ENCODE measurements at places on chromosomes 7 and 10.

DNA sequence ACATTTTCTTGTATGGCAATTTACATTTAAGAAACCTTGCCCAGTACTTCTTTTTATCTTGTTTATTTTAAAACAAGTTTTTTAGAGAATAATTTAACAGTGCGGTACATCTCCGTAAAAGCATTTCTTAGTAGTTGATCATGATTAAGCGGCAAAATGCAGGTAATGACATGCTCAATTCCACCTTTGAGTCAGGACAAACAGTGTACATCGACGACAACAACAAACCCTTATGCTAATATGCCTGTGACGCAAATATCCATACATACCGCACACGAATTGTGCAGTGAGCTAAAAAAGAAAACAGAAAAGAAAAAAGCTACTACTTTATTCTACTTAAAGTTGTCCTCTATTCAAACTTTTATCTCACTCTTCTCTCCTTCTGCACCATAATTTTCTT lies 1.9 kb downstream of the MAGI2 start:
- H3K36me3 ChIP-seq = no peaks in the 10 kb centered on the region
- H3K4me1 ChIP-seq = peaks cover 56% of the 10 kb centered on the region
- peak overlapping the region; percentile 89 for H3K27ac ChIP-seq
- no peak for DNase-seq
- no peaks in the 10 kb centered on the region for H3K27me3 ChIP-seq

DNA sequence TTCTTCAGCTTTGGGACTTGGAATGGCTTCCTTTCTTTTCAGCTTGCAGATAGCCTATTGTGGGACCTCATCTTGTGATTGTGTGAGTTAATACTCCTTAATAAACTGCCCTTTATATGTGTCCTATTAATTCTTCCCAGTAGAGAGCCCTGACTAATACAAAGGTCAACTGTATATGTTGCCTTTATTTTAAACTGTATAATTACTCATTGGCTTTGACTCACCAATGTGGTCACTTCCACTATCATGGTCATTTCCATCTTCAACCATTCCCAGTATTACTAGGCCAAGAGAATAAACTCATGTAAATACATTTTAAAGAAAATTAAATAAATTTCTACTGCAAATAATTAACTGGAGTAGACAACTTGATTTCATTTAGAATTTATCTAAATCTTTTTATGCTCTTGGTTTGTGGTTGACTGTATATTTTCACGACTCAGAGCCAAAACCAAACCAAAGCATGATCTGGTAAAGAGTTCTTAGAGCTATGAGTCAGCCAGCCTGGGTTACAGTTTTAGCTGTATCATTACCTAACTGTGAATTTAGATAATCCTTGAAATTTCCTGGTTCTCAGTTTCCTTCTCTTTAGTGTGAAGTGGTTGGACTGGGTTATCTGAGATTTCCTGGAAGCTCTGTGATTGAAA lies 188.4 kb downstream of the PPP1R3A start:
- H3K36me3 ChIP-seq = no peaks in the 10 kb centered on the region
- H3K27me3 ChIP-seq = no peaks in the 10 kb centered on the region
- no peak for DNase-seq
- no peak overlapping the region for H3K4me3 ChIP-seq

GRCh38 chr10:97795886-97796285 lies 24.1 kb upstream of the SFRP5 start:
- no peak for DNase-seq
- peaks cover 3% of the 10 kb centered on the region for H3K4me1 ChIP-seq
- H3K4me3 ChIP-seq = no peak overlapping the region
- H3K27me3 ChIP-seq = peaks cover 49% of the 10 kb centered on the region
- H3K36me3 ChIP-seq = no peaks in the 10 kb centered on the region

GRCh38 chr7:91051966-91052365 lies 212.3 kb upstream of the FZD1 start:
- no peaks in the 10 kb centered on the region for H3K36me3 ChIP-seq
- H3K27me3 ChIP-seq = no peaks in the 10 kb centered on the region
- no peaks in the 10 kb centered on the region for H3K4me1 ChIP-seq
- DNase-seq = no peak

- no peak for DNase-seq
- no peak overlapping the region for H3K4me3 ChIP-seq
- H3K4me1 ChIP-seq = no peaks in the 10 kb centered on the region
- H3K27ac ChIP-seq = no peak overlapping the region
Observed at GRCh38 chr10:112265745-112266144, 17.5 kb upstream of the TECTB start.
